ENCODE measurements at places on chromosomes 4 and X.

GRCh38 chr4:99998062-99998867 is 48.2 kb upstream of the H2AZ1 start:
- DNase-seq, result peak; percentile 42

GRCh38 chr4:52643785-52644244 is 15.3 kb downstream of the USP46 start:
- DNase-seq, result no peak

GRCh38 chrX:2388669-2389068 is 112.1 kb downstream of the DHRSX start:
- DNase-seq, result no peak

- DNase-seq, result no peak
These were observed 171.5 kb downstream of the PCDH18 start for GRCh38 chr4:137360761-137361160.

- DNase-seq, result no peak
These were observed 135.1 kb downstream of the MID1 start for GRCh38 chrX:10485326-10485725.

GRCh38 chr4:39469429-39470077 is 10.7 kb downstream of the LIAS start:
- peak; percentile 89 for DNase-seq

- no peak for DNase-seq
These were observed 25.1 kb upstream of the ANKRD50 start for GRCh38 chr4:124737619-124738018.

DNA sequence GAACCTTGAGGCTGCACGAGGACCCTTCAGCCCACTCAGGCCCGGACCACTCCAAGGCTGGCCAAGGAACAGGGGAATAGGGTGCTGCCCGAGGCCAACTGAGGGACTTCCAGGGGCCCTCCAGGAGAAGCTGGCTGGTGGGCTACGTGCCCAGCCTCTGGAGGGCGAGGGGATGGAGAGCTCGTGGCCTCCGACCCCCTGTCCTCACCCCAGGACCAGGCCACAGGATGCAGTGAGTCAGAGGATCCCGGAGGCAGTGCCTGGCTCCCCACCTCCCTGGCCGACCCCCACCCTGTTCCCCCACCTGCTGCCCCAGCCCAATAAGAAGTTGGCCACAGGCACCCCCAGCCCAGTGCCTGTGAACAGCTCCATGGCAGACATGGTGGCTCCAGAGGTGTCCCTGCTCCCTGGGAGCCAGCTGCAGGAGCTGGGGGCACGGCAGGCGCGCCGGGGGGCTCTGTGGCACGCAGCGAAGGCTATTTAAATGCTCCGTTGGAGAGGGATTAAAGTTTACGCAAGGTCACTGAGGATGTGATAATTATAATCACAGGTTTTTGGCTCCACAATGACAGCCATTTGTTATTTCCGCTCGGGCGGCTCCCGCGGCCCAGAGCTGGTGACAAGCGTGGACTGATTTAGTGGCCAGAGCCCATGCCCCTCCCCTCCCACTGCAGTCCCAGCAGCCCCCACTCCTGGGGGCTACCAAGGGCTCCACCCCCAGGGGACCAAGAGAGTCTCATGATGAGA is 95.7 kb upstream of the NKX1-1 start:
- no peak for DNase-seq

DNA sequence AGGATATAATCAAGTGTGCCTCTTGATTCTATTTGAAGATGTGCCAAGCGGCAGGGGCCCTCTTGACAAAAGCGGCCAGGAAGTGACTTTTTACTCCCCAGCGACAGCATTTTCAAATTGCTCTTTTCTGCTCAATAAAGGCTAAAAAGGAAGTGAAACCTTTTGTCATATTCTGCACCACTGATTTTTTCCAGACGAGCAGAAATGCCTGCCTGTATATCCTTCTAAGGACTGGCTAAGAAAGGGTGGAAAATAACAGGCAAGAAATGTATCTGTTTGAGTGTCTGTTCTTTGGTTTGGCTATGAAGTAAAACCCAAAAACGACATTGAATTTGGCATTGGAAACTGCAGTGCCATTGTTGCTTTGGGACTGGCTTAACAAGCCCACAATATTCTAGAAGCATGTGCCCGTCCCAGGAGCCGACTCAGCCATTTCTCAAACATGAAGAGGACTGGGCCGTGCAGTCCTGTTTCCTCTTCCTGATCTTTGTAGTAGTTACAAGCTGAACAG is 25.4 kb downstream of the TMSB4X start:
- DNase-seq, result no peak

- DNase-seq, result no peak
These were observed 11.0 kb upstream of the SH3TC1 start for GRCh38 chr4:8188085-8188484.

- no peak for DNase-seq
These were observed 159.2 kb upstream of the SLC7A11 start for GRCh38 chr4:138401334-138401733.
